Activated naive CD8-positive, alpha-beta T cell treated with anti-CD3 and anti-CD28 coated beads, Interleukin-2, amount 50 U/mL, for 24 hours (primary cell): ENCODE measurements at places on chromosomes 4 and X.

DNA sequence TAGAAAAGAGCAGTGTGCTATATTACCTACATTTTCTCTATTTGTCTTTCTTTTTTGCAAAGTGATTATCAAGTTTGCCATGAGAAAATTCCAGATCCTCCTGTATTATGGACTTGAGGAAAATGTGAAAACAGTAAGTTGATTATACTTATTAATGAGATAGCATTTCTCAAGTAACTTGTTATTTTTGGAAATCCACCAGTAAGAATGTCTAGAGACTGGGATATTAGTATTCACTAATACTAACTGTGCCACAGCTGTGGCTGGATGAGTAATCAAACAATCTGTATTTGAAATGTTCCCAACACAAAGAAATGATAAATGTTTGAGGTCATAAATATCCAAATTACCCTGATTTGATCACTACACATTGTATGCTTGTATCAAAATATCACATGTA lies 147.0 kb upstream of the CTSO start:
- no peak for DNase-seq

DNA sequence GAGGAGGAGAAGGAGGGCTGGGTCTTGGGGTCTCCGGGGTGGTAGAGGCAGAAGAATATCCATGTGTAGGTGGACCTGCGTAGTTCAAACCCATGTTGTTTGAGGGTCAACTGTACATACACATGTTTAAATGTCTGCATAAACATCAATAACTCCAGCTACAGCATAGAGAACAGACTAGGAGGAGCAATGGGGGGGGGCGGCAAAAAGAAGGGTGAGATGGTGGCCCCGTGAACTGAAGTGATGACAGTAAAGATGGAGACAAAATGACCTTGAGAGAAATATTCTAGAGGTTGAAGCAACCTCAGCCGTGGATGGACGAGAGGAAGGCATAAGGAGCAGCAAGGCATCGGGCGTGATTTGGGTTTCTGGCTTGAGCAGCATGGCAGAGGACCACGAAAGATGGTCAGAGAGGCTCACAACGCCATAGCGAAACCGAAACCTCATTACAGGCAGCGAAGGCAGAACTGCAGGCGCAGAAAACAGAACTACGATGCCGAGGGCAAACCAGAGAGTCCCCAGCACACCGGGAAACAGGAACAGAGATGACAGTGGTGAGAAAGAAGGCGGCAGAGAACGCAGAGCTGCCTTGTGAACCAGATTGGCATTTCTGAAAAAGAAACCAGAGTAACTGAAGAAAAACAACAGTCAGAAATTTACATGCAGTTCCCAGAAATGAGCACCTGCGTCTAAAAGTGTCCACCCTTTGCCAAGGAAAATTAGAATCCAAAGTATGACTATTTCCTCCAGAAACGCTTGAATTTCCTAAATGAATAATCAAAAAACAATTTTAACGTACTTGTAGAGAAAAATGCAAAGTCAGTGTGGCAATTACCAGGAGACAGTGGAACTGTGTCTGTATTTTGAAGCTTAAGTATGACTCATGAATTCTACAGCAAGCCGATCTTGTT lies 50.3 kb upstream of the ENPP6 start:
- peak; percentile 72 for DNase-seq

- no peak for DNase-seq
Measured at GRCh38 chr4:164207460-164207859, 546.5 kb upstream of the SMIM31 start.

DNA sequence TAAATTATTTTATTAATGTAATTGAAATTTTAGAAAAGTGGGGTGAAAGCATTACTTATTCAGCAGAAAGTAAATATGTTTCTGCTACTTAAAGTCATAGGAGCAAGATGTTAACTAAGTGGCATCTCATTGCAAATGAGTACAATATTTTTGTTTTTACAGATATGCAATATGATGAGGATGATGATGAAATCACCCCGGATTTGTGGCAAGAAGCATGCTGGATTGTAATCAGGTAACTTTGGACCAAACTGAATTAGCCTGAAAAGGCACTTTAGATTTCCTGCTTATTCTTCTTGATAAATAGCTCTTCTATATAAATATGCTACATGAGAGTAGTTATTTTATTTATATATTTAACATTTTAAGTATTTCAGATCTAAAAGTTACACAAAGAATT lies 7.5 kb downstream of the POLR2B start:
- no peak for DNase-seq

DNA sequence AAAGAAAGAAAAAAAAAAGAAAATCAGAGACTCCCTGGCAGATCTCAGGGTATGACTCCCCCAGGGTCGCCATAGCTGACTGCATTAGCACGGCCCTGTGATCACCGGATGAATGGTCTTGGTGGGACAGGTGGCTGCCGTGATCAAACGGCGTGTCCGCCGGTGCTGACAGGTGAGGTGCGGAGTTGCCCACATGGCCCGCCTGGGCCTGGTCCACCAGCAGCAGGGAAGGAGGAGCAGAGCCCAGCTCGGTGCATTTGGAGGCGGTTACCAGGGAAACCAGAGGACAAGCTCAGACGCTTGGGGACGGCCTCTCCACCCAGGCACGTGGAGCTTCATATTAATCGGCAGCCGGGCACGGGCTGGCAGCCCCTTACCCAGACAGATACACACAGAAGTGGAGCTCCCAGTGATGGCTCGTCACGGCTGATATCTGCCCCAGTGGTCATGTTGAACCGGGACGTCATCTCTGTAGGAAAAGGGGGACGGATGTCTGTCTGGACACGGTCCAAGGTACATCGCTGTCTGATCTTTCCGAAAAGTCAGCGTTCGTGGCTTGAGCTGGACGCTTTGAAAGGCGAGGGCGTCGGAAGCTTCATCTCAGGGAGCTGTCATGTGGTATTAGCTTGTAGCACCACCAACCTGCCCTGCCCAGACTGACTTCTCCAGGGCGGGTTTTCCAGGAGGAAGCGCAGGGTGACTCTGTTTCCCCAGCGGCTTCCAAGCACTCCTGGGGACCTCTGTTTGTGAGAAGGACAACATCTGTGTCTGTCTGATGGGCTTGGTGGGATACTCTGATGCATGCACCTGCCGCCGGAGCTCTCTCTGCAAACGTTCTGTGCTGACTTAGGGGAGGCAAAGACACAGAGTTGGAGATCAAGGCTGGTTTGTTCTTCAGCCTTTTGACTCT lies 180.7 kb downstream of the CRLF2 start:
- no peak for DNase-seq

DNA sequence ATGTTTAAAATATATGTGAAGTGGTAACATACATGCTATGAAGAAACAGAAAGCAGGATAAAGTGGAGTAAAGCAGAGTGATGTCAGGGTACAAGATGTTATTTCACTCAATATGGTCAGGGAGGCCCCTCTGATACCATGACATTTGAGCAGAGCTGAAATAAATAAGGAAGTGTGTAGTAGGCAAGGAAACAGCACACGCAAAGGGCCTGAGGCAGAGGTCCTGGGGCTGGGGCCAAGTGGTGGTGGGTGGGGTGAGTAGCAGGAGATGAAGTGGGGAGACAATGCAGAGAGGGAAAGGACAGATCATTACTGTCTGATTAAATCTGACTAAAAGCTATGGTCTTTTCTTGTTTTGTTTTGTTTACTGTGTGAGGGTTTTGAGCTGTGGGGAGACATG lies 61.1 kb downstream of the FAM13A start:
- no peak for DNase-seq

- DNase-seq, result no peak
Measured at GRCh38 chr4:181077341-181077740, 1165.9 kb upstream of the TENM3 start.

GRCh38 chrX:115017455-115017854 lies at the start of gene IL13RA2:
Gene IL13RA2 (minus strand): TSS chrX:115017616. CDS start chrX:115017269, 347 bp downstream.
- no peak for DNase-seq

DNA sequence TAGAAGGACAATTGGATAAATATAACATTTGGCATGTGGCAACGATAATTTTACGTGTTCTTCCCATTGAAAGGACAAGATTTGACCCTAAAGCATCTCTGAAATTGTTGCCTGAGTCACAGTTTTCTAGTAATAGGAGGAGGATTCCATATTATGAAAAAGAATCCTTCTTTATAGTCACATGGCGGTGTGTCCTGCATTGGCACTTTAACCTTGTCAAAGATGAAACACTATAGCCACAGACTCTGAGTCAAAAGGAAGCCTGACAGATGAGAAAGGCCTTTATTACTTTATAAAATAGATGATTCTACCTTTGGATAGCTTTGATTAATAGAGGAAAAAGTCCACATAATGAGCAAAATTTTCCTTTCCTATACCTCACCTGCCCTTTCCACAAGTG lies 11.5 kb downstream of the LNX1 start:
- no peak for DNase-seq

GRCh38 chr4:53717064-53717549 lies 125.8 kb upstream of the LNX1 start:
- DNase-seq, result no peak

GRCh38 chr4:185708348-185708747 lies 103.6 kb downstream of the SORBS2 start:
- DNase-seq, result no peak

DNA sequence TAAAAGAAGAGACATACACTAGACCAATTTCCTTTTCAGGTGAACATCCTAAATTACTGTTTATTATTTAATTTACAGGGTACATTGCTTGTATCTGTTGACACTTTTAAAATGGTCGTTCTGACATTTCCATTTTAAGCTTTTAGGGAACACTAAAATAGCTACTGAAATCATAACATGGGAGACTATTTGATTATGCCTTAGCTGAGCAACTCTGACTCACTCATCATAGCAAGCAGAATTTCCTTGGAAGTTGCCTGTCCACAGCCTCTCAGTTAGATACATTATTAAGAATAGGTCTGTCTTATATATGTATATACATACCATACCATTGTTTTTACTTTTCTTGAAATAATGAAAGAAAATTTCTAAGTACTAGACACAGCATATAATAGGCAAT lies 22.0 kb downstream of the GUCY1B1 start:
- no peak for DNase-seq
